Smooth muscle cell of the coronary artery (primary cell): ENCODE measurements at places on chromosomes 5 and 9. TPM values are rescaled to one million over a fixed set of nuclear protein-coding genes. Genes with fewer than 3 reads are reported as not detected.

Gene NEUROG1
- total RNA-seq = not detected in 2 replicates

Gene EXD3
- total RNA-seq = 8.3 and 13.5 TPM in 2 replicates

Gene PTAR1
- total RNA-seq = 55.2 and 63.1 TPM in 2 replicates

Gene SLC46A2
- not detected in 2 replicates for total RNA-seq

Gene CCDC187
- total RNA-seq = under 0.01 TPM in 1 of 2 replicates, not detected in the other

Gene CAMK2A
- 0.08 and 0.35 TPM in 2 replicates for total RNA-seq

Gene PCDHGC5
- total RNA-seq = 1.4 and 1.8 TPM in 2 replicates

Gene ZDHHC11B
- 0.12 TPM in 1 of 2 replicates, not detected in the other for total RNA-seq

Gene PRUNE2
- total RNA-seq = 7.7 and 16.7 TPM in 2 replicates

Gene NDUFA8
- 27.5 and 45.0 TPM in 2 replicates for total RNA-seq

Gene VCAN
- 735 and 1,474 TPM in 2 replicates for total RNA-seq

Gene SLCO6A1
- not detected in 2 replicates for total RNA-seq

Gene SWI5
- total RNA-seq = 35.1 and 64.4 TPM in 2 replicates

Gene TIMD4
- total RNA-seq = not detected in 2 replicates

Gene PIGO
- total RNA-seq = 4.4 and 9.8 TPM in 2 replicates

Gene CEP120
- total RNA-seq = 9.8 and 13.2 TPM in 2 replicates

Gene LCNL1
- 0.15 and 6.1 TPM in 2 replicates for total RNA-seq

Gene SLC36A3
- total RNA-seq = not detected in 2 replicates

Gene NUTM2F
- not detected in 2 replicates for total RNA-seq

Gene EPB41L4B
- total RNA-seq = 0.12 and 1.7 TPM in 2 replicates

Gene C9orf43
- 0.12 and 0.15 TPM in 2 replicates for total RNA-seq

Gene ARSI
- 0.83 and 2.3 TPM in 2 replicates for total RNA-seq

Gene ITGA1
- 10.2 and 48.3 TPM in 2 replicates for total RNA-seq

Gene RNF183
- not detected in 2 replicates for total RNA-seq

Gene FOXD4L5
- 0.08 TPM in 1 of 2 replicates, not detected in the other for total RNA-seq

Gene F2R
- total RNA-seq = 47.6 and 92.9 TPM in 2 replicates

Gene TEK
- 0.23 and 29.1 TPM in 2 replicates for total RNA-seq

Gene SPINK4
- total RNA-seq = not detected in 2 replicates

Gene C9orf50
- 0.08 TPM in 1 of 2 replicates, not detected in the other for total RNA-seq

Gene MAMDC4
- total RNA-seq = 0.59 and 0.75 TPM in 2 replicates

Gene TAF11L11
- total RNA-seq = not detected in 2 replicates

Gene RNF180
- 1.6 and 7.4 TPM in 2 replicates for total RNA-seq

Gene SHC3
- 10.9 and 36.8 TPM in 2 replicates for total RNA-seq

Gene C8G
- not detected in 2 replicates for total RNA-seq

Gene IFNA21
- not detected in 2 replicates for total RNA-seq

Gene CTXN3
- not detected in 2 replicates for total RNA-seq

Gene SLC35D2
- 8.1 and 12.8 TPM in 2 replicates for total RNA-seq

Gene CA9
- 0.98 TPM in 1 of 2 replicates, not detected in the other for total RNA-seq

Gene LRRC26
- not detected in 2 replicates for total RNA-seq

Gene MCIDAS
- not detected in 2 replicates for total RNA-seq

Gene ARHGAP26
- total RNA-seq = 4.6 and 19.4 TPM in 2 replicates

Gene PCDHGC3
- 29.7 and 39.8 TPM in 2 replicates for total RNA-seq

Gene DBH
- not detected in 2 replicates for total RNA-seq

Gene TBCA
- 64.0 and 121 TPM in 2 replicates for total RNA-seq

Gene PDE6A
- total RNA-seq = under 0.01 TPM in 1 of 2 replicates, not detected in the other
